Dermis lymphatic vessel endothelial cell (primary cell): ENCODE measurements at places on chromosomes 7 and 10. TPM values are rescaled to one million over a fixed set of nuclear protein-coding genes. Genes with fewer than 3 reads are reported as not detected.

The AKR1C4 gene
- 0.09 TPM in 1 of 2 replicates, not detected in the other for total RNA-seq

The MYOZ1 gene
- total RNA-seq = not detected in 2 replicates

The CHAT gene
- not detected in 2 replicates for total RNA-seq

The PIK3AP1 gene
- 0.09 TPM in 1 of 2 replicates, not detected in the other for total RNA-seq

The MYL10 gene
- total RNA-seq = not detected in 2 replicates
